ENCODE measurements at places on chromosomes 12 and 14.
A peak's percentile ranks its signal among the peaks of the same experiment; 100 is the strongest.

DNA sequence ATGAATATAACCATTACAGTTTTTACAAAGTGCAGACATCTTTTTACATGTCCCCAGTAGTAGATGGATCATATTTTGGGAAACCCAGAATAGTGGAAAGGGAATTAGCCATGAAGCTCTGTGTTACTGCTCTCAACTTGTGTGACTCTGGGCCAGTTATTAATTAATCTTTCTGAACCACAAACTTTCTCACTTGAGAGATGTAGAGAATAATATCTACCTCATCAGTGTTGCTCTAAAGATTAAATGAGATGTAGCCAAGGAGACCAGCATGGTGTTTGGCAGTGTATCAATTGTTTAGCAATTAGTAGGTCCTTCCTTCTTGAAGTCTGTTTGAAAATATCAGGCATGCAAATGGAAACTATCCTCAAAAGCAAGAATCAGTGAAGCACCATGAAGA, 169.2 kb downstream of the TMTC2 start:
- no peak for DNase-seq

DNA sequence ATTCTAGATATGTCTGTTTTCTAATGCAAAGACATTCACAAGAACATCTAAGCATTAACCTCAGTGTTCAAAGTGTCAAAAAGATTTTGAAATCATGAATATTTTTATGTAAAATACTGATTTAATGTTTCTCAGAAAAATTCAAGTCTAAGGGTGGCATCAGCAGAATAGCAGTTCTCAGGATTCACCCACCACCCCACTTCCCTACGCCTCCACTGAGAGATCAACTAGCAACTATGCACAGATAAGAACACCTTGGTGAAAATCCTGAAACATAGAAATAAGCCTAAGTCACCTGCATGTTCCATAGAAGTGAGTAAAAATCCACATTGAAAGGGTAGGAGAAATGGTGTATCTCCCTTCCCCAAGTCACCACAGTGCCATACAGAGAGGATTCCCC, 40.9 kb upstream of the RHOJ start:
- DNase-seq = no peak

DNA sequence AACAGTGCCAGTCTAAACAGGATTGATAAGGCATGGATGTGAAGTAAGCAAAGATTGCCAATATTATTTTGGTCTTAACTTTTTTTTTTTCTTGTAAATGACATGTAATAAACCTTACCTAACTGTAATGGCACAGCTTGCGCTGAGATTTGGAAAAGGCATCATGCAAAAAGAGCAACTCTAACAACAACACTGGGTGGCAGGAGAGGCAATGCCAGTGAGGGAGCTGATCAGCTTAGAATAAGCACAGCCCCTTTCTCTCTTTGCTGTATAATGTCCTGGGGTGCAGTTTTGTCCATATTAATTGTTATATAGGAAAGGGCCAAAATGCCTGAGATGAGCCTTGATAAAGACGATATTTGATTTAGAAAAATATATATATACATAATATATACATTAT, 1589.7 kb upstream of the FLRT2 start:
- DNase-seq = no peak

DNA sequence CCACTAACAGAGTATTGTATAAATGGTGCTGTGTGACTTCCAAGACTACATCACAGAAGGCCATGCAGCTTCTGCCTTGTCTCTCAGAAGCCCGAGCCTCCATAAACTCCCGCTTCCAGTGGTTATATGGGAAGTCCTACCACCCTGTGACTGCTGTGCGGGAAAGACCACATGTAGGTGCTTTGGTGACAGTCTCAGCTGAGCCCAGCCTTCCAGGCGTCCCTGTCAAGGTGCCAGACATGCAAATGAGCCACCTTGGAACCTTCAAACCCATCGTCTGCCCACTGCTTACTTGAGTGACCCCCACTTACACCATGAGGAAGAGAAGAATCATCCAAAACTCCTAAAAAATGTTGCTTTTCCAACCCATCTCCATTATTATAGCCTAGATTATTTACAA, 123.0 kb downstream of the SLC38A1 start:
- DNase-seq = no peak

DNA sequence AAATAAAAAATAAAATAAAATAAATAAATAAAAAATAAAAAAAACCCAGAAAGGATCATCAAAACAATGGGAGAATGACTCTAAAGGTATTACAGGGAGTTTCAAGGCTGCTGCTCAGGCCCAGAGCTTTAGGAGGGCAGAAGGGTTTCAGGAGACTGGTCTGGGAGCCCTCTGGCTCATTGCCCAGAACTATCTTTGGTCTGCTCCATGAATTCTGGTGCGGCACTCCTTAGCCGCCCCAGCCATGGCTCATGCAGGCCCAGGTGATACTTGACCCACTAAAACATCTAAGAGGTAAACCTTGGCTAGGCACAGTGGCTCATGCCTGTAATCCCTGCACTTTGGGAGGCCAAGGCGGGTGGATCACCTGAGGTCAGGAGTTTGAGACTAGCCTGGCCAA, 14.7 kb upstream of the TMED10 start:
- DNase-seq = no peak

DNA sequence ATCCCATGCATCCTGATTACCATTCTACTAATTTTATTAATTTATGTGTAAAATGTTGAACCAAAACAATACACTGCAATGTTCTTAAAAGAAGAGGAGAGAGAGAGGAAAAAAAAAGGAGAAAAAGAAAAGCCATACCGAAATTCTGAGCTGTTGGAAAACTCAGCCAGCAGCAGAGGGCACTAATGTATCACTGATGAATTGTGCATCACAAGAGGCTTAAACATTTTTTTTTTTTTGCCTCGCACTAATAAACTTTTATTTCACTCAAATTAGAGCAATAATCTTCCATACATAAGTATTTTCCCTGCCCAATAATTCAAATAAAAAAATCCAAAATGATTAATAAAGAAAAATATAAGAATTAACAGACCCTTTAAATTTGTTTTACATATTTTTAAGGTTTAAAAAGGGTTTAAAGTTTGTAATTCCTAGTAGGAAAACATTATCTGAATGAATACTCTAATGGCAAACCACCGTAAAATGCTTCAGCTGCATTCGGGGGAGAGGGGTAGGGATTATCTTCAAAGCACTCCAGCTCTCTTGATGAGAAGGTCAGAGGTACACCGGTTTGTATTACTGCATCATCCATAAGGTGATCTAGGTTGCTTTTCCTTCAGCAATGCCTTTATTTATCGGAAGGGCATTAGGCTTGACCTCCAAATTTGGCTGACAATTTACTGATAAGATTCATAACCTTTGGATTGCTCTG, 41.9 kb downstream of the ATP23 start:
- DNase-seq = peak; percentile 20

All from NCI-H1105 treated with DMSO at 0.1 percent for 48 hours (cell line).